Left ventricle myocardium inferior (tissue), 1 donor: ENCODE measurements at places on chromosomes 2 and 18. TPM values are rescaled to one million over a fixed set of nuclear protein-coding genes. Genes with fewer than 3 reads are reported as not detected.

The SNTG2 gene
- 0.47 TPM for total RNA-seq

The CCDC85A gene
- 4.4 TPM for total RNA-seq

The LAPTM4A gene
- total RNA-seq: 201 TPM

The CD8B2 gene
- total RNA-seq: not detected

The ZBTB14 gene
- total RNA-seq: 9.0 TPM

The RASGRP3 gene
- total RNA-seq: 69.2 TPM

The IGFBP2 gene
- 136 TPM for total RNA-seq

The CCDC141 gene
- 208 TPM for total RNA-seq

The TXNDC2 gene
- not detected for total RNA-seq

The CGREF1 gene
- 0.80 TPM for total RNA-seq

The HOXD10 gene
- total RNA-seq: not detected

The TSPYL6 gene
- 0.08 TPM for total RNA-seq

The TMEM169 gene
- total RNA-seq: 0.25 TPM

The NCOA1 gene
- total RNA-seq: 26.9 TPM

The TMEM198 gene
- 2.5 TPM for total RNA-seq

The FKBP7 gene
- total RNA-seq: 10.8 TPM

The CPO gene
- total RNA-seq: 0.25 TPM

The PROKR1 gene
- total RNA-seq: not detected
